ENCODE measurements at places on chromosomes 12 and 14.
A peak's percentile ranks its signal among the peaks of the same experiment; 100 is the strongest.

GRCh38 chr14:38176379-38176778, 31.3 kb upstream of the SSTR1 start:
- DNase-seq, result no peak

- DNase-seq, result no peak
Observed at GRCh38 chr12:50425589-50426258, 25.0 kb downstream of the LARP4 start.

DNA sequence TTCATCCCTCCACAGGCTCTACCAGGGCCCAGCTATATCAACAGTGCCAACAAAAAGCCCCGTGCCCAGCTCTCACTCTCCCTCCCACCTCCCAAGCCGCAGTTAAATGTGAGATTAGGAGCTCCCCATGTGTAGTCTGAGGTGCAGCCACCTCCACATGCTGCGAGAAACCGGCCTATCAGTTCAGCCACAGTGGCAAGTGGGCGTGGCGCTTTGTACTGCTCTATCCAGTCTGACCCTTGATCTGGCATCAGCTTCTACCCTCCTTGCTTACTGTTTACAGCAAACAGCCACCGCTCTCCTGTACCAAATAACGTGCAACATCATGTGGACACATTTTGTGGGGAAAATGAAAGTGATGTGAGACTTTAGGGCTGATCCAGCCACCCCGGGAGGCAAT, 1.7 kb downstream of the PLEK2 start:
- no peak for DNase-seq

DNA sequence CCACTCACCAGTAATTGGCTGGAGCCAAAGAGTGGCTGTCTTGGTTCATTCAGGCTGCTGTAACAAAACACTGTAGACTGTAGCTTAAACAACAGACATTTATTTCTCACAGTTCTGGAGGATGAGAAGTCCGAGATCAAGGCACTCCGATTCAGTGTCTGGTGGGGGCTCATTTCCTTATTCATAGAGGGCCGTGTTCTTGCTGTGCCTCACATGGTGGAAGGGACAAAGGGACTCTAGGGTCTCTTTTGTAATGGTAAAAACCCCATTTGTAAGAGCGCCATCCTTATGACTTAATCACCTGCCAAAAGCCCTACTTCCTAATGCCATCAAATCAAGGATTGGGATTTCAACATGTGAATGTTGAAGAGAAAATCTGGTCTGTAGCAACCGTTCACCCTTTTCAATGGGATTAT, 34.7 kb upstream of the CDKN3 start:
- DNase-seq, result no peak

DNA sequence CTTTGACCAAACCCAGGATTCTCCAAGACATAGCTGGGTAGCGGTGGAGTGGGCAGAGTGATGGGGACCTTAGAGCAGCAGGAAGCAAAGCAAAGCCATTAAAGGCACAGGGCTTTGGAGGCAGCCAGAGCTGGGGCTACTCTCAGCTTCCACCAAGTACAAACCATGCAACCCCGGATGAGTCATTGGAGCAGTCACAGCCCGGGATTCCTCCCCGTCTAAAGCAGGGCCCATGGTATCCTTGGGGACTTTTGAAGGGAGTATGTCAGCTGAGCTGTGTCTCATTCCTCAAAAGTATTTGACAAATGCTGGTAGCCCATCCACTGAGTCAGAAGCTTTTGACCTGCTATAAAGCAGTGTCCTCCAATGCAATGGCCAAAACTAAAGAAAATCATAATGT, 9.7 kb upstream of the IFI27 start:
- peak; percentile 94 for DNase-seq

- no peak for DNase-seq
Observed at GRCh38 chr14:75630695-75631452, 29.8 kb downstream of the ERG28 start.

GRCh38 chr12:94987801-94988200, 15.7 kb downstream of the NDUFA12 start:
- DNase-seq, result no peak

DNA sequence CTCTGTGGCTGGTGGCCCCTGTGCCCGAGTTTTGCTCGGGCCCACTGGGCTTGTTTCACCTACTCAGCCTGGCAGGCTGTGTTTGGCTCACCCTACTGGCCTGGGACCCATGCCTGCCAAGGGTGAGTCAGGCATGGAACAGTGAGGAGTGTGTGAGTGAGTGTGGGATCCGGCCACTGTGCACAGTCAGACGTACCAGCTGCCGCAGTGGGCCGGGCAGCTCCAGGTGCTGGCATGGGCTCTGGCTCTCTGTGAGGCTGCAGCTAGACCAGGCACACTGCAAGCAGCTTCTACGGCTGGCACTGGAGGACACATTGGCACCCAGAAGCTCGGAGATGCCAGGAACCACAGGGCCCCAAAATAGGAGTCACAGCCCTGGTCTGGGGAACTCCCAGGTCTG, 40.6 kb downstream of the HSD17B6 start:
- no peak for DNase-seq

DNA sequence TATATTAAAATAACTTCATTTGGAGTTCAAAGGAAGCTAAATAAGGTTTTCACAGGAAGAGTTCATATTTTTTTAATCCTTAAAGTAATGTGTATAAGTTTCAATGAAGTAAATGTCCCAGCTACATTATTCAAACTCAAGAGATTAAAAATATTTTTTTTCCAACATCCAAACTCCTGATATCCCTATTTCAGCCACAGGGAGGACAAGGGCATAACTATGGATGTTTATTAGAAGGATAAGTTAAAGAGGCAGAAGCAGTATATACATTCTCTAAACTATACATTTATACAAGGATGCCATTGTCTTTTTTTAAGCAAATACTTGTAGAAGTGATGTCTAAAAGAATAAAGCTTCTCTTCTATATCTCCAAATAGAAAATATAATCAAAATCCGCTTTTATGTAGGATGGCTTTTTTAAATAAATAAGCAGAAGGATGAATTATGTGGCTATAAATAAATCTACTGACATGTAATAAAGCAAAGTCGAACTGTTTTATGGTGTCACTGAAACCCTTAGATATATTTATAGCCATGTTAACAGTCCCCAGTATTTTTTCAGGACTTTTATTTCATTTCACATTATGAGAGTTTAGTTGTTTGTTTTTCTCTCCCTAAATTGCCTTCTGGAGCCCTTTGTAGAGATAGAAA, 936.5 kb downstream of the DIO2 start:
- DNase-seq, result no peak

DNA sequence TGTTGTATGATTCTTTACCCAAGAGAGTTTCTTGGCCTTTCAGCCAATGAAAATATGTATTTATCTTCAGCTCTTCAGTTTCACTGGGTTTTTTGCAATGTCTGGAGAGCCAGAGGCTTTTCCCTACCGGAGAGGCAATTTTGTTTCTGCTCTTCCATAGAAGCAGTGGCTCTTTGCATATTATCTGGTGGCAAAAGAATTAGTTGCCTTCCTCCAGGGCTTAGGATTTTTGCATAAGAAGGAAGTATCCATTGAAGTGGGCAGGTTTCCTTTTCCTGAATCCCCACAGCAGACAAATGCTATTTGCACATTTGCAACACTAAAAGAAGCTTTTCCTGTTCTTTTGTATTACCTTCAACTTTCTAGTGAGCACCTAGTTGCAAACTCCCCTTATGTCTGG, 75.2 kb downstream of the NTS start:
- DNase-seq, result no peak

DNA sequence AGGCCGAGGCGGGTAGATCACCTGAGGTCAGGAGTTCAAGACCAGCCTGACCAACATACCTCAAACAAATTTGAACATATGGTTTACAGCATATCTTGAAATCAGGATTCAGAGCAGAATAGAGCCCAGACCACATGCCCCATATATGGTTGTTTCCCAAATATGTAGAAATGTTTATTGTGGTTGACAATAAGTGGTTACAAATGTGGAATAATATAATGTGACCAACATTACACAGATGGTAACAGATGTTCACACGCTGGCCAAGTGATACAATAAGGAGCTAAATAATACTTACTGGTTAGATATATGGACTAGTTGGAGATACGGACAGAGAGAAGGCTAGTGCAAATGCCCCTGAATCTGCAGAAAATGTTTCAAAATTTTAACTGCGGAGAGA, 85.3 kb downstream of the MAPKAPK5 start:
- DNase-seq, result no peak

- no peak for DNase-seq
Observed at GRCh38 chr12:120649442-120650232, 9.2 kb downstream of the CABP1 start.

- DNase-seq, result no peak
Observed at GRCh38 chr14:68174446-68174845, 354.9 kb downstream of the RAD51B start.

- peak; percentile 82 for DNase-seq
Observed at GRCh38 chr12:51421266-51421884, 3.3 kb upstream of the SLC4A8 start.

- no peak for DNase-seq
Observed at GRCh38 chr12:89392391-89392790, 40.1 kb upstream of the DUSP6 start.

DNA sequence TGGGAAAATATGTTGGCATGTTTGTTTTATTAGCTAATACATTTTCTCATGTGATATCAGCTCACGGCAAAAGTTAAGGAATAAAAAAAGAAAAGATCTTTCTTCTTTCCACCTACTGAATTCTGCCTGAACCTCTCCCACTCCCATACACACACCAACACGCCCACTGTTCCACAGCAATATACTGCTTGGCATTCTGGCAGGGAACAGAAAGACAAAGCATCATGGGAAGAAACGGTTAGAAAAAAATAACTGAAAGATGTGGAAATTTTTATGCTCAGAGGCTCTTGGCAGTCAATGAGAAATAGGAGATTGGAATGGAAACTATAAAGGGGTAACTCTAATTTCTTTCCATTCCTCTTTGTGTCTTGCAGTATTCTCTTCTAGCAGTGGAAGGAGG, 268.5 kb downstream of the FOXG1 start:
- no peak for DNase-seq

- no peak for DNase-seq
Observed at GRCh38 chr12:27180906-27181505, 63.1 kb upstream of the STK38L start.

- DNase-seq, result no peak
Observed at GRCh38 chr12:118368821-118369220, 3.9 kb downstream of the TAOK3 start.

- no peak for DNase-seq
Observed at GRCh38 chr14:90332271-90332584, 487 bp upstream of the NRDE2 start.

DNA sequence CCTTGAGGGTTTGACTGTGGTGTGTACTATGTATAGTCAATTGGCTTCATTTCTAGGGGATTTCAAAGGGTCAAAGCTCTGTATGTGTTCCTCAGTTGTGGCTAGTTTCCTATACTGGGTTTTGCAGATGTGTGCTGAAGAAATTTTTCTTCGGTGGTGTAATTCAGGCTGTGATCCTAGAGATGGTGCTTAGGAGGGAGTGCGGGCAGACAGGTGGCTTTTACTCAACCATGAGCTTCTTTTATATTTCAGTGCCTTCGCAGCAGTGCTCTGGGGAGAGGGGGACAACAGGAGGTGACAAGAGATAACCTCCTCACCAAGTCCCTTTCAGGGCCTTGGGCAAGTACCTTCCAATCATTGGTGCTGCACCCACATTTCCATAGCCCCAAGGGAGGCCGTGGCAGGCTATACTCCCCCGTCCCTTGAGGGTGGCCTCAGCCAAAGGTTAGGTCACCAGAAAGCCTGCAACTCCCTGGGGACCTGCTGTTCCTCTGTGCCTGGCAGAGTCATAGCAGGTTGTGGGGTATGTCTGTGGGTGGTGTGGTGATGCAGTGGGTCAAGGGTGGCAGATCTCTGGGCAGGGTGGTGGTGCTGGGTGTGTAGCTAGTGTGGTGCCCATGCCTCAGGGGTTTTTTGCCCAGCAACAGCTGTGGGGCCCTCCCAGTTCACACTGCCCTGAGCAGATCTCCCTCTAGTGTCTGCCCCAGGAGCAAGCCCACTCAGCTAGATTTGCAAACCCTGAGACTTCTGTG, 37.0 kb upstream of the TMX1 start:
- DNase-seq, result no peak

DNA sequence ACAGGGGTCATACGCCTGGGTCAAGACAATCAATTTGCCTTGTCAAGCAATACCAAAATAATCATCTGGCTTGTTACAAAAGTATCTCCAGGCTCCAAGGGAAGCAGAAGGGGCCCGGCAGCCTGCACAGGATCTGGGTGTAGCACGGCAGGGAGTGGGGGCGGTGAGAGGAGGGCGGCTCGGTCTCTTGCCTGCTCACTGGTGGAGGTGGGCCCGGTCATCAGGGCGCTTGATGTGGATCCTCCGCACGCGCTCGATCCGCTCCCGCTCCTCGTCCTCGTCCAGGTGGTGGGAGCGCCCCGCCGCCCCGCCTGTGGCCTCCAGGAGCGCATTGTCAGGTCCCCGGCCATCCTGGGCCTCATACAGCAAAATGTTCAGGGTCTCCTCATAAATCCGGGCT, 25.7 kb downstream of the KCTD10 start:
- no peak for DNase-seq

- DNase-seq, result peak; percentile 43
Observed at GRCh38 chr14:91250912-91251311, 6.4 kb upstream of the GPR68 start.

- DNase-seq, result no peak
Observed at GRCh38 chr14:68469208-68469713, 323.6 kb downstream of the ZFP36L1 start.

DNA sequence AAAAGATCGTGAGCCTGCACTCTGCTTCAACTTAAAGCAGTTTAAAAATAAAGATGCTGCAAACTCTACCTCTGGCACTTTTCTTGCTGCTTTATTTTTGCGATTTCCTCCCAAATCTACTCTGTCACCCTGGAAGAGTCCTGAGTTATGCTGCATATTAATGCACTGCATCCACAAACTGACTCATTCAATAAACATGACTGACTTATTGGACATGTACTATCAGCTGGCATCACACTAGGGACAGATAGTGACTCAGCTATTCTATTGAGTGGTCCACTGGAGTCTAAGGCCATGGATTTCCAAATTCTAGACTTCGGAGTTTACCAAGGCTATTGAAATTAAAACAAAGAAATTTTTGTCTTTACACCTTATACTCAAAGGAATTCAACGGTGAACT, 90.7 kb upstream of the PTPRR start:
- no peak for DNase-seq

- no peak for DNase-seq
Observed at GRCh38 chr14:70014406-70015095, 135.3 kb downstream of the SMOC1 start.

DNA sequence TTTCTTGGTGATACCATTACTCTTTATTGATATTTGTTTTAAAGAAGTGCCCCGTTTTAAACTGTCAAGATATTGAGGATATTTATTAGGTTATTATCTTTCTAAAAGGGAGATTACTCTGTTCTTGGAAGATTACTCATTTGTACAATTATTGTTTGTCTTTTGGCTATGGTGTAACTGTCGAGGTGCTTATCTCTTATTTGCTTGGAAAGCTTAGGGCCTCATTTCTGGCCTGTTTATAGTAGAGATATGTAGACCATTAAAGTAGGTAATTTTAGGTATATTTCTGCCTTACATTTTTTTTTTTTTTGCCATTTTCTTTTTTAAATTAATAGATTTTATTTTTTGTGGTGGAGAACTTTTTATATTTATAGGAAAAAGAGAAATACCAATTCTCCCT, 74.2 kb downstream of the KTN1 start:
- DNase-seq, result no peak
